ENCODE measurements at places on chromosomes 13 and 19.

GRCh38 chr19:52941941-52942385 is 18.7 kb upstream of the ZNF888 start:
- DNase-seq, result no peak

GRCh38 chr13:52969373-52969772 is 59.2 kb upstream of the OLFM4 start:
- DNase-seq, result no peak

DNA sequence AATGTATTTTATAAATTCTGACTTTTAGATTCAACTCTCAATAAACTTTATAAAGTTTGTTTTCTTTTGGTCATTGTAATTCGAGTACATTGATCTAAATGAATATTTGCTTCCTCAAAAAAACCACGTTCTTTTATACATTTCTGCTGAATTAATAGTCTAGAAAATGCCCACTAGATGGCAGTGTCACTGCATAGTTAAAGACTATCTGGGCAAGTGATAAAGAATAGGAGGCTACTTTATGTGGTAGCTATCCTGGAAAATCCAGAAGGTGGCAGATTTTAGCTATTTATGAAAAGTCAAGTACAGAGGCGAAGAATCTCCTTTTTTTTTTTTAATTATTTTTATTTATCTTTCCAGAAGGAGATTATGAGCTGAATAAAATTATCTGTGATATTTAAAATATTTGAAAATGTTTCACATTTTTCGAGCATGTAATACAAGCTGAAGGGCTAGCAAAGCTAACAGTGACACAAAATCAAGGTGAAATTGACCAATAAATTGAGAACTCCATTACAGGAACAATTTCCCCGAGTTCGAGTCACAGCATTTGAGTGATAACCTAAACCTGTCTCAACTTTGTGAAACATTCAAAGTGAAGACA is 221.8 kb downstream of the OLFM4 start:
- DNase-seq, result peak; percentile 17

- DNase-seq, result no peak
Measured at GRCh38 chr13:94342436-94343242, 136.8 kb downstream of the DCT start.

DNA sequence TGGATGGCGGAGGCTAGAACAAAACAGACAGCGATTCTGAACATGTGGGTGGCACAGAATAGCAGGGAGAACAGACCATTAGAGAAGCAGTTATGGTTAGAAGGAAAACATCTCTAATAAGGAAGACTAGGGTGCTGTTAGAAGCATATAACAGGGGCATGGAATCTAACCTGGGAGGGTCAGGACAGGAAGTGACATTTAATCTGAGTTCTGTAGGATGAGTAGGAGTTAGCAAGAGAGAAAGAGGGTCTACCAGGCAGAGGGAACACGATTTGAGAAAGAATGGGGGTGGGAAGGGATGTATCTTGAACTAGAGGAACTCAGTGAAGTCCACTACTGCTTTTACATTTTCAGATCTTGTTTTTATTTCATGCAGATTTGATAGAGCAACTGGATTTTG is 48.6 kb downstream of the B3GLCT start:
- DNase-seq, result no peak

- no peak for DNase-seq
Measured at GRCh38 chr13:73251626-73252265, 192.9 kb downstream of the KLF5 start.

GRCh38 chr19:10268071-10268470 is 2.8 kb upstream of the ICAM1 start:
- no peak for DNase-seq

DNA sequence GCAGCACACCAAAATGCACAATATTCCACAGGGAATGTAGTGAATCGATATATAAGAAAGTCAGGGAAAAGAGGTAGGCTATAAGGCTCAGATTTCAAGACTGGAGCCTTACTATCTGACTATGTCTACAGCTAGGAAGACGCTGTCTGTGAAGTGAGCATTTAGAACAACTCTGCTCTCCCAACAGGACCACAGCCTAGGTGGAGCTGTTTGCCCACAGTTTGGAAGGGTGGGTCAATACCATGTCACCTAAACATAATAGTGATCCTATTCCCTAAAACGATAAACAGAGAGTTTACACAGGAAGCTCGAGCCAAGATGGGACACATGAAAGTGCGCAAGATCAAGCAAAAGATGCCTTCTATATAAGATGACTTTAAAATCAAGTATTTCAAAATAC is 2486.0 kb upstream of the PCDH20 start:
- no peak for DNase-seq

DNA sequence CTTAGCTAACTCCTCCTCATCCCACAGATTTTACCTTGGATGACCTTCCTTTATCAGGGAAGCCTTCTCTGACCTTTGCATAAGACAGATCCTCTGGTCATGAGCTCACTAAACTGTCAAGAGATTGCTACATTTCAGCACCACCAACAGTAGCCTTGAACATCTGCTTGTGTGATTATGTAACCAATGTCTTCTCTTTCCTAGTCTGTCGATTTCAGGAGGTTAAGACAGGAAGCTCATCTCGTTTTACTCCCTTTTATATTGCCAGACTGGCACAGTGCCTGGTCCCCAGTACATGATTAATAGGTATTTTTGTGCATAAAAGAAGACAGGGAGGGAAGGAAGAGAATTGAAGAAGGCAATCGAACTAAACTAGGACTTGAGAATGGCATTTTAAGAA is 1697.7 kb downstream of the EFNB2 start:
- DNase-seq, result no peak

DNA sequence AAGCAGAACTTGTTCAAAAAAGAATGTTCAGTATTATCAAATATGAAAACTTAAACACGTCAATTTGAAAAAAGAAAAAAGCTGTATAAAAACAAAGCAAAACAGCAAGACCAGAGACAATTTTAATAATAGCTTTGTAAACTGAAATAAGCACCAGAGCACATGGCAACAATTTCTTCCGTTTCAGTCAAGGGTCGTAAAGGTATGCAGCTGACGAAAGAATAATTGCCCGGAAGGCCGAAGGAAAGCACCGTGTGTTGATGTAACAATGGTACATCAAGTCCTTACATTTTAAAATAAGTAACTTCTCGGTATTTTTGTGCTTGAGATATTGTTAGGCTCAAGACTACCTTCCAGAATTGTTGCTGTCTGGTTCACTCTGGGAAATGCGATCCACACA is 1.7 kb downstream of the PROSER1 start:
- no peak for DNase-seq

DNA sequence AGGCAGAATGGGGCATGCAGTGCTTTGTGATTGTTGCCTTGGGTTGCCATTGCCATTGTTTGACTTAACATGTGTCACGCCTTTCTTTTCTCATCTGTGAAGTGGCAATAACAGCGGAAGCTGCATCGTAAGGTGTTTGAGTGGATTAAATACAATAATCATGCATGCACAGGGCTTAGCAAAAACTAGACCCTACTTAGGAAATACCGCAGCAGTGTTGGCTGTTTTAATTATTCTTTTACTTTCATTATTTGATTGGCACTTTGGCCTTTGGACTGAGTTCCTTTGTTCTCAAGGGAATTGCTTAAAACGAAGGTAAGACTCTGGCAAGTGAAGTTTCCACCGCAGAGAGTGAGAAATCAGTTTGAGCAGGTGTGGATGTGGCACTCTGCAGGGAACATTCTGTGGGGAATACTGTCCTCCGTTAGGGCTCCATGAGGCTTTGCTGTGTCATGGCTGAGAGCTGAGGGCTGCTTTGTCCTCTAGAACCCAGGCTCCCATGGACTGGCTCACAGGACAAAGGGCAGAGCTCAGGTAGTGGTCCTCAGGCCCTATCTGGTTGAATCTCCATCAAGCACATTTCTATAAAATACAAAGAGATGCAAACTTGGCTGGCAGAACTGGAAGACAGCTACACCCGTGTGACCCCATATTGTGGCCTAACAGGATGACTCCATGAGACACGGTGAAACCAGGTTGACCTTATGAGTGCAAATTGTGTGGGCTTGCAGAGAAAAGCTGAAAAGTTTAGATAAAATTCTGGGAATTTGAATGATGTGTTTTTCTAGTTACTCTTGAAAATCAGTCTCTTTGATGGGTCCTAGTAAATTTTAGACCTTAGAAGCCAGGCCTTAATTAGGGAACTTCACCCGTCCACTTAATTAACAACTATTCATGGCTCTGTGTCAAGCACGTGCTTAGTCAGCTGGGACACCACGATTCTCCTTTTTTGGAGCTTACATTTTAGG is 407.2 kb downstream of the KCNRG start:
- DNase-seq, result no peak

DNA sequence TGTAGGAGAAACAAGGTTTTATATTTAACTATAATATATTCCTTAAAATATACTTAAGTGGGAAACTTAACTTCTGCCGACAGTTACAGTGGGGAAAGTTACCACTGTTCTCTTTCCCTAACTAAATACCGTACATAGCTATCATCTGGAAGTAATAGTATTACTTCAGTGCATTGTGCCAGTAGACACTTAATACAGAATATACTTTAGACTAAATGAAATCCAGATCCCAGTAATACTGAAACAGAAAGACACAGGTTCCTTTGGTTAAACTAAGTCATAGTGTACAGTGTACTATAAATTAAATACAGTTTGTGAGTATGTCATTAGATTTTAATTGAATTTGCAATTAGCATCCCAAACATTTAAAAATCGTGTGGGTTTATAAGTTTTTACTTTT is 107.5 kb downstream of the PCCA start:
- no peak for DNase-seq

GRCh38 chr19:54638683-54639082 is 8.4 kb downstream of the LILRB1 start:
- no peak for DNase-seq

DNA sequence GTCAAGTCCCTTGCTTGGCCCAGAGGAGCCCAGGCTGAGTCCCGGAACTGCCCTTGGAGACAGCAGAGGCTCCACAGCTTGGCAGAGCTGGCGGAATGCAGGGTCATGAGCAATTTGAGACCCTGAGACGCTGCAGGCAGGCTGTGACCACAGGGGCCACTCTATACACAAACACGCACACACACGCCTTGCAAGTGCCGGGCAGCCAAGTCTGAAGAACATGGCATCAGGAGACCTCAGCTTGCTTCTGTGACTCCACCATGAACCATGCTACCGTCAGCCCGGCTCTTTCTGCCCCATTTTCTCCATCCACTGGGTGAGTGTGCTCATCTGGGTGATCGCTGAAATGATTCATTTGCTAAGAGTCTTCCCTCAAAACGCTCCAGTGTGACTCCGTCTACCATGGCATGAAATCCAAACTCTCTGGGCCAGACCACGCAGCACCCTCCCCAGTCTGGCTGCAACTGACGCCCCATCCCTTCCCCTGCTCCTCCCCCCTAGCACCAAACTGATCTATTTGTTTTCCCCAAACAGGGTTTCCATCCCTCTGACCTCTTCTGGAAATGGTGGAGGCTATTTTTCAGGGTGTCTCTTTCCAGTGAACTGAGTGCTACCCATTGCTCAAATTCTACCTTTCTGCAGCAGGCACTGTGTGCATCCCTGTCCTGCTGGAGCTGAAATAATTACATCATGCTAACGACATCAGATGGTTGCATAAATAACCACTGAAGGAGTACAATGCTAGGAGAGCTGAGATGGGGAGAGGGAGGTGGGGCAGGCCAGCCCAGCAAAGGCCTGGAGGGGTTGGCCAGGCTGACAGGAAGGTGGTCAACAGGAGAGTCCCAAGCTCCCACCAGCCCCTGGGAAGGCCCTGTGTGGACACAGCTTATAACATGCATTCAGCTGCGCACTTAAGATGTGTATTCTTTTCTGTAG is 3.1 kb downstream of the CARS2 start:
- DNase-seq, result no peak

GRCh38 chr19:16144216-16144581 is 714 bp downstream of the HSH2D start:
- DNase-seq, result no peak

- DNase-seq, result no peak
Measured at GRCh38 chr19:16363133-16363851, 38.7 kb downstream of the KLF2 start.

DNA sequence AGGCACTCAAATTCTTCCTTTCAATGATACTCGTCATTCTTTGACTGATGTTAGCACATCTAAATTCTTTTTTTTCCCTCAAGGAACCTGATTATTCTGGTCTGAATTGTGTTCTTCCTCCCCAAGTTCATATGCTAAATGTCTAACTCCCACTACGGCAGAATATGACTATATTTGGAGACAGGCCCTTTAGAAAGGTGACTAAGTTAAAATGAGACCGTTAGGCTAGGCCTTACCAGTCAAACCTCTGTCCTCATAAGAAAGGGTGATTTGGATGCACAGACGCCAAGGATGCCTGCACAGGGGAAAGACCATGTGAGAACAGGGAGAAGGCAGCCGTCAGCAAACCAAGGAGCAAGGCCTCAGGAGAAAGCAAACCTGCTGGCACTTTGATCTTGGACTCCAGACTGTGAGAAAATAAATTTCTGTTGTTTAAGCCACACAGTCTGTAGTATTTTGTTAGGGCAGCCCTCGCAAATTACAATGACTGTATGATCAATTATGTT is 13.1 kb upstream of the FOXO1 start:
- no peak for DNase-seq

GRCh38 chr13:92074658-92075057 is 676.2 kb downstream of the GPC5 start:
- no peak for DNase-seq
